ENCODE measurements at places on chromosomes 3 and 15. TPM values are rescaled to one million over a fixed set of nuclear protein-coding genes. Genes with fewer than 3 reads are reported as not detected.

PLA2G4D gene
- polyA plus RNA-seq = not detected

DNA sequence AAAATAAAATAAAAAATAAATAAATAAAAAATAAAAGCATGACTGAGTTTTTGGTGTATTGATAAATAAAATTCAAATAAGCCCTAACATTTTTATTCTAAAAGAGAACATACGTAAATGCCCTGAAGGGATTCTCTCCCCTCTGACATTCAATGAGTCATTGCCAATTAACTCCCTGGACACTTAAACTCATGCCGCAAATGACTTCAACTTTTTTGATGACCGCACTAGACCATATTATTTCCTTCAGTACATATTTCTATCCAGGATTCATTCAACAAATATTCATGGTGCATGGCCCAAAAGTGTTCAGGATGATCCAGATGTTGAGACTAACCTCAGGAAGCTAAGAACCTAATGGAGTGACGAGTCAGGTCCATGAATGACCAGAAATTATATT lies 195.9 kb upstream of the LRRN1 start:
- no peak for DNase-seq

DNA sequence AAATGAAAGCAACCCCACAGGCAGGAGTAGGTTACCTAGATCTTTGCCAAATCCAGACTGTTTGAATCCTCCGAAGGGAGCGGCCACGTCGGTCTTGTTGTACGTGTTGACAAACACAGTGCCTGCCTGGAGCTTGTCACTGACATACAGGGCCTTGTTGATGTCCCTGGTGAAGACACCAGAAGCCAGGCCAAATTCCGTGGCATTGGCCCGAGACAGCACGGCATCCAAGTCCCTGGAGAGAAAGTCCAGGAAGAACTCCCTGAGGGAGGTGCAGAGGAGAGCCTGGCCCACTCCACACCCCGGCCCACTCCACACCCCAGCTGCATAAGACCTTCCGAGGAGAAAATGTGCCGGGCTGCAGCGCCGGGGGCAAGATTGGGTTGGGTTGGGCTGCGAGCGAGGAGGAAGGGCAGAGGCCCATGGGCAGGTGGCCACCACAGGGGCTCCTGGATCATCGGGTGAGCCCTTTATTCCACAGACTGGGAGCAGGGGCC lies 21.8 kb upstream of the SLC41A3 start:
- DNase-seq = no peak

GRCh38 chr3:157408499-157409149 lies 28.0 kb upstream of the PTX3 start:
- no peak for DNase-seq

GRCh38 chr15:100340721-100341238 lies 995 bp downstream of the ADAMTS17 start:
- DNase-seq = no peak

GRCh38 chr15:81562986-81563385 lies 189.0 kb upstream of the TMC3 start:
- DNase-seq = no peak

ETV5 gene
- polyA plus RNA-seq = not detected

FGF12 gene
- polyA plus RNA-seq = not detected

SLC12A1 gene
- polyA plus RNA-seq = not detected

GRCh38 chr3:43709022-43709421 lies 18.3 kb downstream of the ABHD5 start:
- DNase-seq = no peak

FAM43A gene
- 6.0 TPM for polyA plus RNA-seq

GRCh38 chr3:138761002-138761401 lies 73.7 kb downstream of the PIK3CB start:
- DNase-seq = no peak

RTP1 gene
- not detected for polyA plus RNA-seq

- no peak for DNase-seq
Measured at GRCh38 chr3:103919327-103919726, 1447.4 kb upstream of the ALCAM start.

DNA sequence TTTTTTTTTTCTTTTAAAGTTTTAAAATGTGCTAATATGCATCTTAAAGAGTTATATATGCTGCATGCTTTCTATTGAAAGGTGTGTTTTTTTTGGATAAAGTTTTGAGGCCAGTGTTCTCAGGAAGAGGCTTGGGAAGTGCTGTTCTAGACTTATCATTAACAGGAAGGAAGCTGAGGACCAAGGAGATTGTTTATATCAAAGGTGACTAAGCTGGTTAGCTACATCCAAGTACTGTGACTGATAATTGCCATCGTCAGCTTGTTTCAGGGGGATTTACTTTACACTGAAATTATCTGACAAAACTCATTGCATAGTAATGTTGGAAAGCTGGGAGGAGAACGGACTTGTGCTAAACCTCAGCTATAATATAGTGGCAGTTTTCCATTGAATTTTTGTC lies 36.3 kb upstream of the UTS2B start:
- DNase-seq = no peak

DNA sequence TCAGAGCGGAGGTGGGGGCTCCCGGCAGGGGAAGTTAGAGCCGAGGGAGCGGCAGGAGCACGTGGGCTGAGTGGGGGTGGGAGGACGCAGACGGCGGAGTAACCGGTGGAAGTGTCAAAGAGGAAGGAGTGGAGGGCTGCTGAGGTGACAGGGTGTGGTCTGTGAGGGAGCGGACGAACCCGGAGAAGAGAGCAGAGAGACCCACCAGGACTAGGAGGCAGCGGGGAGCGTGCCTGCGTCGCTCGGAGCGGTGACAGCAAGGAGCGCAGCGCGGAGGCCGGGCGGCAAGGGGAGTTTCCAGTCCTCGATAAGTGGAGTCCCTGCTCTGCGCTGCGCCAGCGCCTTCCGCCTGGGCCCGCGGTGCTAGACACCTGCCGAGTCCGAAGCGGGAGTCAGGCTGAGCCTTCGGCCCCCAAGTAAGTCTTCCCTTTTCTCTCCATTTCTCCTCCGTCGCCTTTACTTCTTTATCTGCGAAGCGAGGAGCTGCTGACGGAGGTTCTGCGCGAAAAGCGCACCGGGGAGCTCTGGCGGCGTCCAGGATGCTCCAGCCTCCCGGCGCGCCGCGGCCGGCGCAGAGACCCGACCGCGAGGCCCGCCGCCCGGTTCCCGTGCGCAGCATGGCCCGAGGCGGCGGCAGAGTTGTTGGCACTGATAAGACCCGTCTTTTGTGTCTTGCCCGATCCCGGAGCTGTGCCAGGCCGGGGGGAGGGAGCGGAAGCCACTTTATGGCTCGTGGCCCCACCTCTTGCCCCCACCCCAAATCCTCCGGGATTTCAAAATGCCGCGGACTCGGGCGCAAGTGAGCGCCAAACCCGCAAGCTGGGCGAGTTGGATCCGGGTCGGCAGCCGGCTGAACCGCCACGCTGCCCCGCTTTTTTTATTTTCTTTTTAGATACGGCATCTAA lies 533.0 kb upstream of the SEMA6D start:
- DNase-seq = no peak

XCR1 gene
- polyA plus RNA-seq = not detected

DNA sequence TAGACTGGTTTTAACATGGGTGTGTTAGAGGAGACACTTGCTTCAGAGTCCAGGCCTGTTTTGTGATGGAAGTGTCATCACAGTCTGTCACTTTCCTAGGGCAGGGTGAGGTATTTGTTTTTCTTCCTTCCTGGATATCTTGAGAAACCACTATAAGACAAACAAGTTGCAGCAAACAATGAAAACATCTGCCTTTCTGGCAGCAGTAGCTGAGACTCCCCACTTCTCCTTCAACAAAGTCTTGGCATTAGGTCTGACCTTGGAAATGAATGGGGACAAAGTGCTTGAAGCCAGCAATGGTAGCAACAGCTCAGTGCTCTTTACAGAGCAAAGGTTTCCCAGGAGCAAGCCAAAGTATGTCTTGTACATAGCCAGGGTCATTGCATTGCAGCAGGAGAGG lies 64.6 kb downstream of the CD200 start:
- DNase-seq = no peak

GRCh38 chr3:14549256-14549919 lies 9.2 kb upstream of the GRIP2 start:
- DNase-seq = no peak

DNA sequence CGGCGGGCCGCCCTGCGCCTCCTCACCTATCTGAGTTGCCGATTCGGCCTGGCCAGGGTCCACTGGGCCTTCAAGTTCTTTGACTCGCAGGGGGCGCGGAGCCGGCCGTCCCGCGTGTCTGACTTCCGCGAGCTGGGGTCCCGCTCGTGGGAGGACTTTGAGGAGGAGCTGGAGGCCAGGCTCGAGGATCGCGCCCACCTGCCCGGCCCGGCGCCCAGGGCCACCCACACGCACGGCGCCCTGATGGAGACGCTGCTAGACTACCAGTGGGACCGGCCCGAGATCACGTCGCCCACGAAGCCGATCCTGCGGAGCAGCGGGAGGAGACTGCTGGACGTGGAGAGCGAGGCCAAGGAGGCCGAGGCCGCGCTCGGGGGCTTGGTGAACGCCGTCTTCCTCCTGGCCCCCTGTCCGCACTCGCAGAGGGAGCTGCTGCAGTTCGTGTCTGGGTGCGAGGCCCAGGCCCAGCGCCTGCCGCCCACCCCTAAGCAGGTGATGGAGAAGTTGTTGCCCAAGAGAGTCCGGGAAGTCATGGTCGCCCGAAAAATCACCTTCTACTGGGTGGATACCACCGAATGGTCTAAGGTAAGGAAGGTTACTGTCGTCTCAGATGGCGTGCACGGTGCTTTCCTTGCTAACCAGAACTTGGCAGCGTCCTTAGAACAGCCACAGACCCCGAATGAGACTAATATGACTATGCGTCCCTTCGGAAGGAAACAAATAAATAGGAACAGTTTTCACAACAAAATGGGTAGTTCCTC lies 567 bp downstream of the TICRR start:
- DNase-seq = no peak

GRCh38 chr3:129070086-129070885 lies 9.7 kb downstream of the GP9 start:
- DNase-seq = no peak

GRCh38 chr3:151265866-151266265 lies 12.5 kb downstream of the P2RY14 start:
- DNase-seq = no peak

CCRL2 gene
- 0.39 TPM for polyA plus RNA-seq

DNA sequence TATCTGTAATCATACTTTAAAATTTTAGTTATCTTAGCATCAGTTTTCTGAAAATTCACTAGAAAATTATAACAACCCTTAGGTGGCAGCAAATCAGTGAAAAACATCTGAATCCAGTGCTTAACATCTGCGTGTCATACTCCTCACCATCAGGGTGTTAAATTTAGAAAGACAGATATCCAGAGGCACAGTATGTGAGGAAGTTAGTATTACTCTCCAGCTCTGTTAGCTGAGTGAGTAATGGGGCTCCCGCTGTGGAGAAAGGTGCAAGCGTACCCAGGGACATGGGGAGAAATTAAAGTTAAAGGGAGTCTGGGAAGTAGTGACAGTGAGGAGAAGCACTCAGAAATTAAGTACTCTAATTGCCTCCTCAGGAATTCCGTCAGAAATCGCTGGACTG lies 50.9 kb downstream of the CEP63 start:
- no peak for DNase-seq

DNA sequence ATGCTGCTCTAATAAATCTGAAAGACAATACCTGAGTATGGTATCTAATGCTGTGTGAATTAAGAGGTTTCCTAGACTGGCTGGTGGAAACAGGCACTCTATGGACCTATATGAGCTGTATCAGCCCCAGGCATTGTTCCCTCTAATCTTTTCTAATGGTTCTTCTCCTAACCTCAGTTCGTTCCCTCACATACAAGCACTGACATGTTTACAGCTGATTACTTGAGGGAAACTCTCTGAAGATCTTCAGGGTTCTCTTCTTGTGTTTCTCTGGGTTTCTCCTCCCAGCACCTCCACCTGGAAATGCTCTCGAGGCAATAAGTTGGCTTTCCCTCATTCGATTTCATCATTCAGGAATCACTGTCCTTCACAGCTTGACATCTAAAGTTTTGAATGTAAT lies 52.9 kb downstream of the KLF15 start:
- no peak for DNase-seq

CPNE4 gene
- polyA plus RNA-seq = not detected

SPG11 gene
- 12.2 TPM for polyA plus RNA-seq

SLC24A5 gene
- not detected for polyA plus RNA-seq

DNA sequence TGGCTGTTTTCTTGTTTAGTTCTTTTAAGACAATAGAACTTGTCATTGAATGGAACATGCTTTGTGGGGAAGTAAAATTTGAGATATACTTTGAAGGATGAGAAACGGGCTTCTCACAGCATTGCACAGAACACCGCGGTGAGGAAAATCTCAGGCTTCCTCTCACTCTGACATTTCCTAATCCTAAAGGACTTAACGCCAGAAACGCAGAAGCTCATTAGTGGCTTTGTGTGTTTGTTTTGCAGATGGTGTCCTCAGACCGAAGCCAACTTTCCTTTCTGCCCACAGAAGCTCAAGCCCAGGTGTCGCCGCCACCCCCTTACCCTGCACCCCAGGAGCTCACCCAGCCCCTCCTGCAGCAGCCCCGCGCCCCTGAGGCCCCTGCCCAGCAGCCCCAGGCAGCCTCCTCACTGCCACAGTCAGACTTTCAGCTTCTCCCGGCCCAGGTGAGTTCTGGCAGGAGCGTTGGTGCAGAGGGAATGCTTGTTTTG lies 78.9 kb upstream of the BLM start:
- DNase-seq = no peak

DNA sequence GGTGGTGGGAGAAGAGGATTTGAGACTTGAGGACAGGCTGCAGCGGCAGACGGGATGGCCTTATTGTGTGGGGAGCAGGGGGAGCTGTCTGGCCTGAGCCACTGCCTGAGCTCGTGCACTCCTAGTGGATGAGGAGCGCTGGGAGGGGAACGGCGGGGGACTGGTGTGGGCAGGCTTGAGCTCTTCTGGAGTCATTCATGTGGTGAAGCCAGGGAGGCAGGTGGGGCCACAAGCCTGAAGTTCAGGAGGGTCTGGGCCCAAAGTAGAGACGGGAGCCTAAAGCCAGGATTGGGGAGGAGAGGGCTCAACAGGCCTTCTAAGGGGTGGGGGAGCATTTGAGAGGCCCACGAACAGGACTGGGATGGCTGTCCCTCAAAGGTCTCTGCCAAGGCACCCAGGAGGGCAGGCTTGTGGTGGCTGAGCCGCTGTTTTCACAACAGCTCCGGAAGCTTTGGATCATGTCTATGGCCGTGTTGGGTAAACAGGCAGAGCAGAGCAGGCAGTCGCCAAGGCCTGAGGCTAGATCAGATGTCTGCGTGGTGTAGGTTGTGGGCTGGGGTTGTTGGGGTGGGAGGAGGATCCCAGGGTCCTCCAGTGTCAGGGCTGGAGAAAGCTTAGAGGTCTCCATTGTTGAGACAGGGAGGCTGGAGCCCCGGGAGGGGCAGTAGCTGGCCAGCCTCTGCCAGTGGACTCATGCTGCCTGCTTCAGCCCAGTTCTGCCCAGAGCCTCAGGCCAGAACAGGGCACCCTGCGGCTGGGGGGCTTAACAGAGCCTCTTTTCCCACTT lies 8.2 kb downstream of the PRKCD start:
- DNase-seq = no peak

Measured in CD4-positive, alpha-beta memory T cell (primary cell).